ENCODE measurements at places on chromosomes 4 and X. TPM values are rescaled to one million over a fixed set of nuclear protein-coding genes. Genes with fewer than 3 reads are reported as not detected.

GRCh38 chr4:178470996-178471784 is 1029.0 kb upstream of the AGA start:
- DNase-seq, result no peak

- DNase-seq, result no peak
Observed at GRCh38 chrX:18643243-18643642, 28.7 kb downstream of the RS1 start.

DNA sequence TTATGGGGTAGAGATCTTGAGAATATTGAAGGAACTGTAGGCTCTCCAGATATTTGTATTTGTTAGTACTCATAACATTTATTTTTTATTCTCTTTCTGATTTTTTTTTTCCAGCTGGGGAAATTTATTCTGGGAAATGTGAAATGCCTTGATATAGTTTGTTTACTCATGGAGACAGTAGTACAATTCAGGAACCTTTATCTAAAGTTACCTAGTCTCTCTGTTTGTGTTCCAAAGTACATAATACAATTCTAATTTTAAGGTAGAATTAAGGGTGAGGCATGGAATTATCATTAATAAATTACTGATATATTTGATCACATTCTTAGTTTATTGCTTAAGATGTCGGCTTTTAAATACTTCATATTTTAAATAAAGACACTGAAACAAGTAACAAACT is 114.0 kb downstream of the RS1 start:
- DNase-seq, result no peak

DNA sequence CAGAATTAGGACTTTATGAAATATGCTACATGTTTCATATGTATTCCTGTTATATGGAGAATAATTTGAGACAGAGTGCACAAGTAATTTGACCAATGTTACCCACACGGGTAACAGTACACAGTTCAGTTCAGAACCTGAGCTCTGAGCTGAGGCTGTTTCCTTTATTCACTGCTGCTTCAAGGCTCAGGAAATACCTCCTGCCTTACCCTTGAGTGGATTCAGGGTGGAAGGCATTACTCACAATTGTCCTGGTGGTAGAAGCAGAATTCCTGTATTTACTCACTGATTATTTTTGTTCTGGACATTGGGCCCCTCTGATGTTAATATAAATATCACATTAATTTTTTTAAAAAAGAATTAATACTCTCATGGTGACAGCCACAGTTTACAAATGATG is 73.5 kb upstream of the CAMK2D start:
- no peak for DNase-seq

GRCh38 chr4:87932718-87933141 is 42.8 kb upstream of the SPP1 start:
- DNase-seq, result no peak

DNA sequence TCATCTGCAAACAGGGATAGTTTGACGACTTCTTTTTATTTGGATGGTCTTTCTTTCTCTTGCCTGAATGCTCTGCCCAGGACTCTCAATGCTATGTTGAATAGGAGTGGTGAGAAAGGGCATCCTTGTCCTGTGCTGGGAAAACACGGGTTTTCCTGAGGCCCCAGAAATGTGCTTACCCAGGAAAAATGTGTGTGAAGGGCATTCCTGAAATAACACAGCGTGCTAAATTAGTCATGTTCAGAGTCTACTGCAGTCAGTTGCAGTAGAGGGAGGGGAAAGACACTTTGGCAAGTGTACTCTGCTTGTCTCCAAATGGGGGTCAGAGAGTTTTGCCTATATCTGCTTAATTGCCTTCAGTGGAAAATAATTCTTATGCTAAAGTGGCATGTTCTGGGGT is 153.9 kb downstream of the CCNG2 start:
- no peak for DNase-seq

The RAB41 gene
- total RNA-seq, result not detected

The EGF gene
- 44.1 TPM for total RNA-seq

Data from body of pancreas (tissue), 4 donors.